ENCODE measurements at places on chromosomes 5 and 9. TPM values are rescaled to one million over a fixed set of nuclear protein-coding genes. Genes with fewer than 3 reads are reported as not detected.

- no peak for DNase-seq
Measured at GRCh38 chr5:23268136-23268535, 239.3 kb upstream of the PRDM9 start.

GRCh38 chr9:104144336-104144735, 50.2 kb downstream of the SMC2 start:
- DNase-seq: no peak

The CDC20B gene
- 0.19 TPM for total RNA-seq

- no peak for DNase-seq
Measured at GRCh38 chr9:13241283-13241682, 38.2 kb downstream of the MPDZ start.

GRCh38 chr9:93203026-93203717, 19.2 kb downstream of the WNK2 start:
- no peak for DNase-seq

The PCDHB15 gene
- total RNA-seq: 0.33 TPM

DNA sequence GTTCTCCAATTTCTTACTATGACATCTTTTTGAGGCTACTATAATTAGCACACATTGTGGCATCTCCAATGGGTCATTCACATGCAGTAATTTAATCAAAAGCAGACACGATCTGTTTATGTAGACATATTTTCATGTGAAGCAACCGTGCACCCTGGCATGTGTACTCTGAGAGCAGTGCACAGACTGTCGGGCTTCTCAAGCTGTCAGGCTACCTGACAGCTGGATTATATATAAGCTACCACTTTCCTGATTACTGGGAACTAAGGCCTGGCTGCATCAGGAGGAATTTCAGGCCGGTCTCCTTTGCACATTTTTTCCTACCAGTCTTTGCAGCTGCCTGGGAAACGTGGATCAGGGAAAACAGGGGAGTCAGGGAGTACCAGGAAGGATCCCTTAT, 197.5 kb downstream of the MAPKAP1 start:
- DNase-seq: no peak

- DNase-seq: no peak
Measured at GRCh38 chr9:108467653-108468324, 388.0 kb downstream of the ACTL7B start.

The LCN1 gene
- total RNA-seq: 0.19 TPM

- no peak for DNase-seq
Measured at GRCh38 chr9:116484492-116485061, 202.5 kb upstream of the TRIM32 start.
